A549 treated with ZK216348 at 1 μM for 4 hours (cell line): ENCODE measurements at places on chromosomes 5 and 9. TPM values are rescaled to one million over a fixed set of nuclear protein-coding genes. Genes with fewer than 3 reads are reported as not detected.

PRUNE2 gene
- not detected in 5 replicates for total RNA-seq

TEK gene
- total RNA-seq: 0.06 to 0.12 TPM (median 0.07 TPM) in 5 replicates

TCOF1 gene
- total RNA-seq: 67.9 to 86.5 TPM (median 85.0 TPM) in 5 replicates

SPINK7 gene
- total RNA-seq: not detected in 5 replicates

CLIC3 gene
- 2.2 to 4.2 TPM (median 3.7 TPM) in 5 replicates for total RNA-seq

ISCA1 gene
- 36.2 to 53.1 TPM (median 43.1 TPM) in 5 replicates for total RNA-seq

IL5 gene
- not detected in 5 replicates for total RNA-seq
